ENCODE measurements at places on chromosomes 4 and X.

GRCh38 chr4:23290656-23291055 is 597.9 kb downstream of the GBA3 start:
- DNase-seq: no peak

- no peak for DNase-seq
Observed at GRCh38 chrX:16196829-16197228, 29.5 kb downstream of the MAGEB17 start.

DNA sequence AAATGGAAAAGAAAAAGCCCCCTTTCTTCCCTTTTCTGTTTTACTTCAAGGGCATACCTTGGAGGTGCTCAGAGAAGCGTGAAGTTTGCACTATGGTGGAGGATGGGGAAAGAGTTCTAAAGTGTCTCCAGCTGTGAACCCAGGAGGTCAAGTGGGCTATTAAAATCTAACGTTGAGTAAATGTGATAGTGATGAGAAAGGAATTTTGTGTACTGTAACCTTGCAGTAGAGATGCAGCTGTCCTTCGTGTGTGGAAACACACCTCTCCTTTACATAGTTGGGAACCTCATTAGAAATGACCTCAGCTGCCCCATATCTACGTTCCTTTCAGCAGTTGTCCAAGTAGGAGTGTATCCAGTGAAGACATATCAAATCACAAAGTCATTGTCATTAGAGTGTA is 26.5 kb downstream of the ADH5 start:
- no peak for DNase-seq

DNA sequence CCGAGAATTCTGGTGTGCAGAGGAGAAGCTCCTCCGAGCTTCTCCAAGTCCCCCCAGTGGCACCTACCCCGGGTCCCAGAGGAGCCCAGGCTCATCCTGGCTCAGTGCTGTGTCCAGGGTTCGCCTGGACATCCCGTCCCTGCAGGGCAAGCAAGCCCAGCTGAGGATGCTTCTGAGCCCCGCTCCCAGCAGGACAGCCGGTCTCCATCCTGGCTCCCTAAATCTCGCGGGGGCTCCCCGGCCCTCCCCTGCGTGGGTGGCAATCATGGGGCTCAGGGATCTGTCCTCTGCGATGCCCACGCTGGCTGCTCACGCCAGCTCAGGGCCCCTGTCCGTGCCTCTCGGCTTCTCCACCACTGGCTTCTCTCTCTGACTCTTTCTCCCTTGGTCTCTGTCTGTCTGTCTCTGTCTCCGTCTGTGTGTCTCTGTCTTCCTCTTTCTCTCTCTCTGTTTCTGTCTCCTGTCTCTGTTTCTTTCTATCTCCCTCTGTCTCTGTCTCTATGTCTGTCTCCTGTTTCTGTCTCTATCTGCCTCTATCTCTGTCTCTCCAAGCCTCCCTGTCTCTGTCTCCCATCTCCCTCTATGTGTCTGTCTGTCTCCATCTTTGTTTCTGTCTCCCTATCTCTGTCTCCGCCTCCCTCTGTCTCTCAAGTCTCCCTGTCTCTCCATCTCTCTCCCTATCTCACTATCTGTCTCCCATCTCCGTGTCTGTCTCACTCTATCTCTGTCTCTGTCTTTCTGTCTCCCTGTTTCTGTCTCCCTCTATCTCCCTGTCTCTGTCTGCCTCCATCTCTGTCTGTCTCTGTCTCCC is 27.8 kb upstream of the SLC25A6 start:
- no peak for DNase-seq

GRCh38 chr4:122636697-122637096 is 15.8 kb upstream of the IL21 start:
- DNase-seq: no peak

GRCh38 chrX:4655743-4656142 is 942.3 kb upstream of the PRKX start:
- DNase-seq: no peak

- no peak for DNase-seq
Observed at GRCh38 chr4:163415668-163416067, 57.9 kb downstream of the TKTL2 start.

DNA sequence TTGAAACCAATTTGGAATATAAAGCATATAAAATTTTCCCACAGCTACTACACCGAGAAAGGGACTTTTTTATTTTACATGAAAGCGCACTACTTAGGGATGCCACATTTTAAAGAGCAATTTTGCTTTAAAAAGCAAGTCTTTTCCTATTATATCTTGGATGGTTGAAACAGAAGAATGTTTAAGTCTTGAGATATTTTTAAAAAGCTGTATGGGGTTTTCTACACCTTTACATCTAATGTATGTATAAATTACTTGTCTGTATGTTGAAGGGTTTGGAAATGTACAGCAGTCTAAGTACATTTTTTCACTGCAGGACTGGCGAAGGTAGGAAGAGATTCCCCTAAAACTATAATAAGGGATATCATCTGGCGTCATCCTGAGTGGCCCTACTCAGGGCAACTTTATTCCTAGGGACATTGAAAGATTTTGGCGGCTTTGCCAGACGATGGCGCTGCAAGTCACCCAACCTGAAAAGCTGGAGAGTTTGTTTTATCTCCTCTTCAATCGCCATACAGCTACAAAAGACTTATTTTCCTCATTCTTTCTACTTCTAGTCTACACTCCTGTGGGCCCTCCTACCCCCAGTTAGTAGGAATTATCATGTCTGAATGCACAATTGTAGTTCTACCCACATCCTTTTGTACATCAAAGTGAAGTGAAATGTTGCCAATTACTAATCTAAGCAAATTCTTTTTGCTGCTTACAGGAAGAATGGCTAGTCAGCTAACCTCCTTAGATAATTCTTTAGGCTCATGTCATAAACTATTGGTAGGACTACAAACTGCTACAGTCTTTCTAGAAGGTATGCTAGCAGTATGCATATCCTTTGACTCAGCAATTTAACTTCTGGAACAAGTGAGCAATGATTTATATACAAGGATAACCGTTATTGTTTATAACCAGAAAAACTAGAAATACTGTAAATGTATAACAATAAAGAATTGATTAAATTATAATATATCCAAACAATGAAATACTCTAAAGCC is 782 bp upstream of the NEK1 start:
- peak; percentile 73 for DNase-seq

DNA sequence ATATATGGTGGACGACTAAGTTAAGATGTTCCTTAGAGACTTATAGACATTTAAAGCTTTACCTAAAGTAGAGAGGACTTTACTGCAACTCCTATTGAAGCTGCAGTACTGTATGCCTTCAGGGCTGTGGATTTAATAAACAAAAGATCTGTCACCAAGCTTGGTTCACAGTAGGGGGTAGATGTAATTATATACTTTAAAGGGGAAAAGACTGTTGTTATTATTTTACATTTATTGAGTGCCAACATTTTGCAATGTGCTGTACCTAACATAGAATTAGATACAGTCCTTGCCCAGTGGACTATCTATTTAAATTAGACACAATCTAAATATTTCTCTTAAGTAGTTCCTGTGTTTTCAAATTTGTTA is 67.2 kb downstream of the SLIT2 start:
- no peak for DNase-seq

- no peak for DNase-seq
Observed at GRCh38 chr4:169337510-169337909, 66.8 kb upstream of the SH3RF1 start.

GRCh38 chrX:43003939-43004338 is 226.0 kb upstream of the PPP1R2C start:
- no peak for DNase-seq

- no peak for DNase-seq
Observed at GRCh38 chrX:137748827-137749226, 182.9 kb downstream of the ZIC3 start.

DNA sequence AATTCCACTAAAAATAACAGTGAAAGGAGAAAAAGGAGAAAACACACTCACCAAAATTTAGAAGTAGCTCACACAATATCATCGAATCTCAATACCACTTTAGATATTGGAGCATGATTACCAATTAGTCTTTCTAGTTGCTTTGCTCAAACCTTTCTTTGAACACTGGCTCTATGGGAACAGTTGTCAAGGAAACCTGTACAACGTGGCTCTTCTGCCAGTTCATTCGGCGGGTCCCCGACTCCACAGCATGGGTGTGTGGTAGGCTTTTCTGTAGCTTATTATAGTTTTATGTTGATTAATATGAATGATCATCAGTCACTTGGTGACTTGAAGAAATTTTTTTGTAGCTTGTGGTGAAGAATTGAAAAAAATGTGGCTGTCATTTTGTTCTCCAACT is 50.2 kb upstream of the TMEM150C start:
- DNase-seq: no peak

DNA sequence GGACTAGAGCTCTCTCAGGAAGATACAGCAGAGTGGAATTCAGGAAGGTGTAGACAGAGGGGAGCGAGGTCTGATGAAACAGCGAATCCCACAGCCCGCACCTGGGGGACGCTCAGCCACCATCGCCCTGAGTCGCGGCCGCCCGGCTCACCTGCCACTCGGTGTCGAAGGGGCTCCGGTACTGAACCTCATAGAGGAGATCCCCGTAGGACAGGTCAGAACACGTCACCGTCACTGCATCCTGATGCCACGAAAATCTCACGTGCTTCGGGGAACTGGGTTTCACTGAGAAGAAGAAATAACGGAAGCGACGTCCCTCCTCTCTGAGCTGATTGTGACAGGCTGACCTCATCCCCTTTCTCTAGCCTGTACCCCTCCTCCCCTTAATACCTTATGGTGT is 10.2 kb downstream of the CRLF2 start:
- DNase-seq: no peak

DNA sequence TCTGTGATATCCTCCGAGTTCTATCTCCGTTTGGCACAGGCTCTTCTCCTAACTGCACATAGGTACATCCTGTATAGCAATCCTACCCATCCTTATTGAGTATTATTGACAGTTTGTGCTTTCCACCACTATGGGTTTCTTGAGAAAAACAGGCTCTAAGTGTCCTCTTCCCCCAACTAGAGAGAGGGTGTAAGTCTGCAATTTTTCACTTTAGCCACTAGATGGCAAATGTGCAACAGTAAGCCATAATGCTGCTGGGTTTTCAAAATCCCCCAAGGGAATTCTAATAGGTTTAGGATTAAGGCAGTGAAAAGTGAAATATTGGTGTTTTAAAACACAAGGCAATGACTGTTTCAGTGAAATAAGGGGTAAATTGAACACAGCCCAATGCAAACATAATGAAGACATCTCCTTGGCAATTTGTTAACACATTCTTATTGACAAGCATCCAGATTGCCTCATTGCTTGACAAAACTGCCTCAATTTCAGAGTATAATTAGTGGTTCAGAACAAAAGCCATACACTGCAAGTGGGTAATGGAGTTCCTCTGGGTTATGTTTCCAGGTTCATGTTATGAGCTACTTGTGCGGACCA is 239.0 kb upstream of the HTR2C start:
- DNase-seq: no peak

DNA sequence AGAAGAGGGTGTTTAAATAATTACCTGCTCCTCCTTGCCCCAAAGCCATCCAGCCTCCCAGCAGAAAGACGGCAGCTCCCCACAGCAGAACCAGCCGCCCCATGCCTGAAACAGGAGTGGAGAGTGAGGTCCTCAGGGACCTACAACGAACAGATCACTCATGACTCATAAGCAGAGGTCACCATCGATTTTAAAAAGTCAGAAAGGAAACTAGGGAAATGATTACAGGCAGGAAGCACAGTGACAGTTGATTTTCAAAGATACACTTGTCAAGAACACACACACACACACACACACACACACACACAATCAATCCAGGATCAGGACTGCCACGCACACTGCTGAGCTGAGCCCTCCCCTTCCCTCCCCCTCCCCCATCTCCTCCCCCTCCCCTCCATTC is at the start of gene CRLF2:
TSS of gene CRLF2 (minus strand) at position 118 of the 400 bp plus-strand sequence. CDS start at position 103, 15 bp downstream.
- DNase-seq: peak; percentile 37

DNA sequence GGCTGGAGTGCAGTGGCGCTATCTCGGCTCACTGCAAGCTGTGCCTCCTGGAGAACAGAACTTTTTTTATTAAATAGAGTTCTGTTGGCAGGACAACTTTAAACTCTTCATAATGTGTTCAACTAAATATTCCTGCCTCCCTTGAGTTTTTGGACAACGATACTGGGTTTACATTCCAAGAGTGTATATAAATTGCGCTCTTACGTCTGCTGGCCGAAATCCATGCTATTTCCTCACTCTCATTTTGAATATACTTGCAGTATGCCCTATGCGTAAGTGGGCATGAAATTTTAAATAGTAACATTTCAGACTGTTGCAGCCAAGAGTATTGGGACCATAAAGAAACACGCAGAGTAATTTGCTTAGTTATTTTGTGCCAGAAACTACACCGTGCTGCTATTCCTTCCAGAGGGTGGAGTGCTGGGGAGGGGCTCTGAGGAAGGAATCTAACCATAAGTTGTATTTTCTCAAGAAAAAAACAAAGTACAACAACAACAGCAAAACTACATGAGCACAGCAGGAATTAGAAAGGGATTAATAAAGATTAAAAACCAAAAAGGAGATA is 480.0 kb downstream of the NLGN4X start:
- DNase-seq: no peak

DNA sequence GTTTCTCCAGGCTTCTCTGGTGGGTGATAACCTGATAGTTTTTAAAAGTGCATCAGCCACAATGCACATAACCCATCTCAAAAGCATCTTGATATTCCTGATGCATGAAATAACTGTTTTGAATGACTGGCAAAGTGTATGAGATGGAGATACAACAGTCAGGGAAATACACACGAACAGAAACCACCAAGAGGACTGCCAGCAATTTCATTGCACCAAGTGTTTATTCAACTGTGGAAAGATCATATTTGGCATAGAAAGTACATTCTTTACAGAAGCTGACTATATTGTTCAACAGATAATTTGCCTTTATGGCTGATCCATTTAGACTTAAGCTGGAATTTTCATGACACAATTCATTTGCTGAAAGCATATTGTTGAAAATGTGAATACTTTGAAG is 139.5 kb downstream of the SLIT2 start:
- no peak for DNase-seq

- no peak for DNase-seq
Observed at GRCh38 chr4:25588206-25588605, 67.4 kb upstream of the SLC34A2 start.

DNA sequence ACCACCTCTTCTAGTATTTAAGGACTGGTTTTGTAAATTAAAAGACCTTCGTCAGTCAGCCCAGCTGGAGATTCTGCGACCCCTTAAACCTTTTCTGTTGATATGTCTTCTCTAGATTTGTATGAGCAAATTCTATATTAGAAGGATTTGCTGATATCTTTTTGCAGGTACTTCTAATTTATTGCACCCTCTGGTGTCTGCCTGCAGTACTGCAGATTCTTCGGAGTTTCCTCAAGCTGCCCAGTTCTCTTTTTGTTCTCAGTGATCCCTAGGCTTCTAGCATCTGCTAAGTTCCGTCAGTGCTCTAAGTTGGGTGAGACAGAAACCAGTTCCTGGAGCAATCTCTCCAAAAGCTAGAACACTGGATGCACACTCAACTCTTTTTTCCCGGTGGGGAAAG is 545.2 kb downstream of the C4orf33 start:
- DNase-seq: peak; percentile 50

DNA sequence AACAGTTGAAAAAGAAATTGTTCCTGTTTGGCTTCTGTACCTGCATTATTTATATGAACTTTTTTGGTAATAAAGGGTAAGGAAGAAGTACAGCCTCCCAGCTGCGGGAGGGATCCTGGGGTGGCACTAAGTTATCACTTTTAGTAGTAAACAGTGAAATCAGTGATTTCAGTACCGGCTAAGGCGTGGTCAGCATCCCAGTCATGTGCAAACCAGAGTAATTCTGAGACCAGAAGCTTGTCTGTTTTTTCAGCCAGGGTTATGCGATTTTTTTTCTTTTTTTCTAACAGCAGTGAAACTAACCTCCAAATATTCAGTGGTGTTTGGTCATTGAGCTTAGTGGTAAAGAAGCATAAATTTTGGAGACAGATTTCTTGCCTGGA is 3.3 kb downstream of the EGF start:
- DNase-seq: no peak

GRCh38 chrX:125444659-125445058 is 125.0 kb downstream of the TEX13C start:
- no peak for DNase-seq

GRCh38 chr4:24877868-24878635 is 34.8 kb downstream of the CCDC149 start:
- no peak for DNase-seq

Data from stimulated activated CD4-positive, alpha-beta T cell treated with anti-CD3 and anti-CD28 coated beads, Interleukin-15, amount 100 ng/mL, for 24 hours (primary cell).